ENCODE measurements at places on chromosomes 3 and 15. TPM values are rescaled to one million over a fixed set of nuclear protein-coding genes. Genes with fewer than 3 reads are reported as not detected.

CCDC33 gene
- 0.32 TPM for total RNA-seq

DNA sequence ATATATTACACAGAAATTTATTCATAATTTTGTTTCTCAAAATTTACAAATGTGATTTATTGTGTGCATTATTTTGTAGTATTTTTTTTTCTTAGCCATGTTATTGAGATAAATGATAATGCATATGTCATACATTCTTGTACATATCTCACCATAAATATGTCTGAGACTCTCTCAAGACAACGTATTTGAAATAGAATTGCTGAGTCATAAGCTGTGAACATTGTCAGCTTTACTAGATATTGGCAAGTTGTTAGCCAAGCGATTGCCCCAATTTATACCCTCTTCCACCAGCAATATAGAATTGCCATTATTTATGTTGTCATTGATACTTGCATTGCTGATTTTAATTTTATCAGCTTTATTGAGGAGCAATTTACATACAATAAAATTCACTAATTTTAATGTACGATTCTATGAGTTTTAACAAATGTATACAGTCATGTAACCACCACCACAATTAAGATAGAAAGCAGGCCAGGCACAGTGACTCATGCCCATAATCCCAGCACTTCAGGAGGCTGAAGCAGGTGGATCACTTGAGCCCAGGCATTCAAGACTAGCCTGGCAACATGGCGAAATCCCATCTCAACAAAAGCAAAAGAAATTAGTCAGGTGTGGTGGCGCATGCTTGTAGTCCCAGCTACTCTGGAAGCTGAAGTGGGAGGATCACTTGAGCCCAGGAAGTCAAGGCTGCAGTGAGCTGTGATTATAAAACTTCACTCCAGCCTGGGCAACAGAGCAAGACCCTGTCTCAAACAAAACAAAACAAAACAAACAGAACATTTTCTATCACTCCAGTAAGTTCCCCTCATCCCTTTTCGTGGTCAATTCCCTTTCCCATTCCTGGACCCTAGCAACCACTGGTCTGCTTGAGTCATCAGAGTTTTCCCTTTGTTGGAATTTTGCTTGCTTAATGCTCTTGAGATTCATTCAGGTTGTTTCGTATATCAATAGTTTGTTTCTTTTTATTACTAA is 373.1 kb downstream of the MFSD1 start:
- H3K27ac ChIP-seq, result no peak overlapping the region
- DNase-seq, result no peak
- no peaks in the 10 kb centered on the region for H3K36me3 ChIP-seq
- no peaks in the 10 kb centered on the region for H3K27me3 ChIP-seq

DNA sequence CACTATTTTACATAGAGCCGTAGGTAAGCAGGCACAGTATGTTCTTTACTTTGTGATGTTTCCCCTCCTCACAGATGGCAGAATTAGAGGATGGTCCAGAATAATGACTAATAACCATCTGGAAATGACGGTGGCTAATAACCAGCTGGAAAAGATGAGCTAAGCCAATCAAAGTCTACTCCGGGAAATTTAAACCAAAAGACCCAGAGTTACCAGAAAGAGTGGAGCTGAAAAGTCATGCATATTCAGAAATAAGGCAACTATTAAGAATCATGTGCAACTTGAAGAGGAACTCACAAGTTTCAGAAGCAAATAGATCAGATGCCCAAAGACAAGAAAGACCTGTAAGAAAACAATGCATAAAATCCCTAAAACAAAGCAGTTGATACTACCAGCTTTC is 33.6 kb downstream of the DMXL2 start:
- H3K4me3 ChIP-seq, result no peak overlapping the region
- H3K27ac ChIP-seq, result no peak overlapping the region
- H3K36me3 ChIP-seq, result no peaks in the 10 kb centered on the region
- H3K4me1 ChIP-seq, result no peaks in the 10 kb centered on the region
- H3K27me3 ChIP-seq, result no peaks in the 10 kb centered on the region

SERPINI1 gene
- total RNA-seq, result 20.0 TPM

DNA sequence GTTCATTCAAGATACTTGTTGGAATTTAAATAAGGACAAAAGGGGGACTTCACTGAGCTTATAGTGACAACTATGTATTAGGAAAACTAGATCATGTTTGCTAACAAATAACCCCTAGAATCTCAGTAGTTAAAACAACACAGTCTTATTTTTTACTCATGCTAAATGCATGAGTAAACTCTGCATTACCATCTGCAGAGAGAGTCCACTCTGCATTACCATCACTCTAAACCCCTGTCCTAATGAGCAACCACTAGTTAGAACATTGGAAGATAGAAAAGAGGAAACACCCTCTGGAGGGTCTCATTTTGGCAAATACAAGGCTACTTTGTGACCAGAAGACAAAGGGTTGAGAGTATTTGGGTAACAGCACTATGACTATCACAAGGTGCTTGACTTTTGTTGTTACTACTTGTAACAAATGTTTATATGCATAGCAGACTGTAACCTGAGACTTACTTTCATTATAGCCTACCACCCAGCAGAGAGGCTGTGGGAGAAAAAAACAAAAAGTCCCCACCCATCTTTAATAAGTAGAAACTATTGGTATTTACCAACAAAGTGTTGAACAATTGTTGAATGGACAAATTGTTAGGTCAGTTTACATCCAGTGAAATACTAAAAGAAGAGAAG is 99.1 kb downstream of the OXSM start:
- H3K4me1 ChIP-seq, result no peaks in the 10 kb centered on the region
- H3K27ac ChIP-seq, result no peak overlapping the region
- no peak overlapping the region for H3K4me3 ChIP-seq
- DNase-seq, result no peak

SLC15A2 gene
- 6.5 TPM for total RNA-seq
